ENCODE measurements at places on chromosomes 13 and 19.

GRCh38 chr19:38247734-38248268 lies 8.4 kb downstream of the PPP1R14A start:
- H3K27me3 ChIP-seq, result no peaks in the 10 kb centered on the region
- peaks cover 8% of the 10 kb centered on the region for H3K4me1 ChIP-seq
- H3K27ac ChIP-seq, result no peak overlapping the region
- DNase-seq, result no peak
- no peak overlapping the region for H3K4me3 ChIP-seq

DNA sequence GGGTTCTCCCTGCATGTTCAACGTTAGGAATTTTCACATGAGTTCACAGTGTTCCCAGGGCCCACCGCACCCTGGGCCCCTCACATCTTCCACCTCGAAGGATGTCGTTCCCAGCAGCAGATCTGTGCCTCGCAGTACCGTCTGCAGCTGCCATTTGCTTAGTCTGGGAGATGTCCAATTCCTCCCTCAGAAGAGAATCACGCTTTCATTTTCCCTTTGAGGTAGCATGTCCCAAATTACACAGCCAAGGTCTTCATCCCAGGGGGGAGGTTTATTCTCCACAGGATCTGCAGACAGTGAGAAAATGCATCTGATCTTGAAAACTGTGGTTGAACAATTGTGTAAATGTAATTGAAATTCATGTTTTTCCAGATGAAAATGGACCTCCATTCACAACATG lies 150.2 kb downstream of the DCT start:
- peaks cover 37% of the 10 kb centered on the region for H3K4me1 ChIP-seq
- no peaks in the 10 kb centered on the region for H3K27me3 ChIP-seq
- DNase-seq, result no peak

DNA sequence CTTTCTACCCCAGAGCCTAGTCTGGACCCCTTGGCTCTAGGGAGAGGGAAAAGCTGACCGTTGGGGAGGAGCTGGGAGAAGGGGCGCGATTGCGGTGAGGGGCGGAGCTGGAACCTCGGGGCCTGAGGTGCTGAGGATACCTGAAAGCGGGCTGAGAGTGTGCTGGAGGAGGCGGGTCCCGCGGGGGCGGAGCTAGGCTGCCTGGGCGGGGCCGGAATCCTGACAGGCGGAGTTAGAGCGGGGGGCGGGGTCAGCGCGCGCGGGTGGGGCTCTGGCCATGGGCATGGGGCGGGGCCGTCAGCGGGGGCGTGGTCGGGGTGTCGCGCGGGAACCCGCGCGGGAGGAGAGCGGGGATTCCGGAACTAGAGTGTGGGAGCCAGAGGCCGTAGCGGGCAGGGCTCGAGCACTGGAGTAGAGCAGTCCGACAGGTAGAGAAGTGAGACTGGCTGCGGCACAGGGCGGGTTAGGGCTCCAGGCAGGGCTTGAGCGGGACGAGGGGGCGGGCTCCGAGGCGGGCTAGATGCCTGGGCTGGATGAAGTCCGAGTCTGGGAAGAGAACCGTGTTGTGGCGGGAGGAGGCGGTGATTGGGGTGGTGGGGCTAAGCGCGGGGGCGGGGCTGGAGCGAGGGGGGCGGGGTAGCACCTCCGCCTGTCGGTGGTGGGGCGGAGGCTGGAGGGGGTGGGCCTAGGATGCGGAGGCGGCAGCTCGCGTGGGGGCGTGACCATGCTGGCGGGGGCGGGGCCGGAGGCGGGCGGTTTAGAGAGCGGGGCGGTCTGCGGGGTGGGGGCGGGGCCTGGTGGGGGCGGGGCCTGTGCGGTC lies at the start of gene INAFM1:
TSS of gene INAFM1 (plus strand) at position 815 of the 820 bp plus-strand sequence. CDS start 35 bp downstream, outside the sequence.
- H3K4me1 ChIP-seq, result peaks cover 23% of the 10 kb centered on the region
- H3K36me3 ChIP-seq, result peaks cover 16% of the 10 kb centered on the region
- H3K27me3 ChIP-seq, result no peaks in the 10 kb centered on the region
- DNase-seq, result peak; percentile 99

DNA sequence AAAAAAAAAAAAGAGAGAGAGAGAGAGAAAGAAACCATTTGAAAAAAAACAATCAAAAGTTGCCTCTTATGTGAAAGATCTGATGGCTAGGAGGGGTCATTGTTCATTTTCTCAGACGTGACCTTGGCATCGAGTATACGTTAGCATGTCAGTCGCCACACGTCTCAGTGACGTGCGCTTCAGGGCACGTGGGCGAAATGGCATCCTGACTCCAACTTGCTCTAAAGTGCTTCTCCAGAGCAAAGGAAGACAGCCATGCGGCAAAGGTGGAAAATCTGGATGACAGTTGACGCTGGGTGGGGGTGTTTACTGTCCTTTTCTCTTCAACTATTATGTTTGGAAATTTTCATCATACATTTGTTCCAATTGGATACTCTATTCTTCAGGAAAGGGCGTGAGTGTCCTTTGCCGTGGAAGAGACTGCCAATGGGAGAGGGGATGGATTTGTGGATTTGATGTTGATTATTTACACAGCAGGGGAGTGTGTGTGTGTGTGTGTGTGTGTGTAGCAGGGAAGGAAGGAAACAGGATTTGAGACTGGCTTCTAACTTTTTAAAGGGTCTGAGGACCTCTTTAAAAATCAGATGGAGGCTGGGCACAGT lies 25.0 kb downstream of the KLF2 start:
- no peaks in the 10 kb centered on the region for H3K27me3 ChIP-seq
- no peak overlapping the region for H3K4me3 ChIP-seq
- no peak overlapping the region for H3K27ac ChIP-seq
- H3K36me3 ChIP-seq, result no peaks in the 10 kb centered on the region

- H3K27me3 ChIP-seq, result no peaks in the 10 kb centered on the region
- H3K4me3 ChIP-seq, result no peak overlapping the region
- no peaks in the 10 kb centered on the region for H3K36me3 ChIP-seq
- no peak overlapping the region for H3K27ac ChIP-seq
Measured at GRCh38 chr13:92407858-92408257, 818.7 kb upstream of the GPC6 start.

DNA sequence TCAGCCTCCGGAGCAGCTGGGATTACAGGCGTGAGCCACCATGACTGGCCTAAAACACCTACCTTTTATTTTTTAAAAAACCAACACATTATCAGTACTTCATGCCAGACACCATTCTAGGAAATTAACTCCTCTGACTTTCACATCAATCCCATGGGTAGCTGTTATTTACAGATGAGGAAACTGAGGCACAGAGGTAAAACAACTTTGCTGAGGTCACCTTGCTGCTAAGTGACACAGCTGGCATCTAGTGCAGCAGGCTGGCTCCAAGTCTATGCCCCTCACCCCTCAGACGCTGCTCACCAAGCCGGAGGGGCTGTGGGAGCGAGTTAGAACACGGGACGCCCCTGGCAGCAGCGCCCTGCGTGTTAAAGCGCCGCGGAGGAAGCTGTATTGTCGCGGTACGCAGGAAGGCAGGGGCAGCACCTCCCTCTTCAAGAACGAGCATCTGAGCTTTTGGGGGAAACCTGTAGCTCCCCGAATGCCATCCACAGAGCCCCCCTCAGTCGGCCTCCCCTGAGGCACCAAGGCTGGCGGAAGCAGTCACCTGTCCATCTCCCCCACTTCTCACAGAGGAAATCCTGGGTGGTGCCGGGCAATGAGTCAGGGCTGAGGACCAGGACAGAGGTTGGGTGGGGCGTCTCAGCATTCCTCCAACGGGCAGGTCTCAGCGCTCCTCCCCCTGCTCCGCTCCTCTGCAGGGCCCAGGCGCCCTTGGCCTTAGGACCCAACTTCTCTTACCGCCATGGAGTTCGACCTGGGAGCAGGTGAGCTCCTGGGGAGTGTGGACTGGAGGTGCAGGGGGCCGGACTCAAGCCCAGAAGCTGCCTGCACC lies at the start of gene C19orf33:
TSS of gene C19orf33 (plus strand) at position 735 of the 835 bp plus-strand sequence. CDS start at position 746, 11 bp downstream.
- H3K4me3 ChIP-seq, result no peak within 1 kb of the TSS
- peaks cover 19% of the 10 kb centered on the region for H3K36me3 ChIP-seq
- H3K4me1 ChIP-seq, result peaks cover 13% of the 10 kb centered on the region
- H3K27ac ChIP-seq, result no peak within 1 kb of the TSS

GRCh38 chr19:1237754-1238368 lies at the start of gene CBARP:
Gene CBARP (minus strand): TSS chr19:1238005. CDS start chr19:1236100, 1,905 bp downstream.
- H3K4me1 ChIP-seq, result peaks cover 43% of the 10 kb centered on the region
- DNase-seq, result peak; percentile 64
- no peak within 1 kb of the TSS for H3K27ac ChIP-seq
- no peaks in the 10 kb centered on the region for H3K36me3 ChIP-seq
- H3K27me3 ChIP-seq, result peaks cover 18% of the 10 kb centered on the region

GRCh38 chr13:89307278-89307677 lies 1636.1 kb downstream of the SLITRK5 start:
- no peak overlapping the region for H3K4me3 ChIP-seq
- H3K4me1 ChIP-seq, result no peaks in the 10 kb centered on the region
- no peak for DNase-seq
- no peak overlapping the region for H3K27ac ChIP-seq
- no peaks in the 10 kb centered on the region for H3K27me3 ChIP-seq
- H3K36me3 ChIP-seq, result no peaks in the 10 kb centered on the region

- DNase-seq, result no peak
- no peak overlapping the region for H3K27ac ChIP-seq
- no peaks in the 10 kb centered on the region for H3K27me3 ChIP-seq
- H3K36me3 ChIP-seq, result no peaks in the 10 kb centered on the region
Measured at GRCh38 chr13:108263621-108264355, 5.7 kb upstream of the TNFSF13B start.

Data from natural killer cell (primary cell).